ENCODE measurements at places on chromosomes 7 and 10.
A peak's percentile ranks its signal among the peaks of the same experiment; 100 is the strongest.

GRCh38 chr7:1533547-1534329, 3.2 kb downstream of the MAFK start:
- no peak for DNase-seq

GRCh38 chr10:124576526-124577420, 115.2 kb downstream of the LHPP start:
- DNase-seq: no peak

DNA sequence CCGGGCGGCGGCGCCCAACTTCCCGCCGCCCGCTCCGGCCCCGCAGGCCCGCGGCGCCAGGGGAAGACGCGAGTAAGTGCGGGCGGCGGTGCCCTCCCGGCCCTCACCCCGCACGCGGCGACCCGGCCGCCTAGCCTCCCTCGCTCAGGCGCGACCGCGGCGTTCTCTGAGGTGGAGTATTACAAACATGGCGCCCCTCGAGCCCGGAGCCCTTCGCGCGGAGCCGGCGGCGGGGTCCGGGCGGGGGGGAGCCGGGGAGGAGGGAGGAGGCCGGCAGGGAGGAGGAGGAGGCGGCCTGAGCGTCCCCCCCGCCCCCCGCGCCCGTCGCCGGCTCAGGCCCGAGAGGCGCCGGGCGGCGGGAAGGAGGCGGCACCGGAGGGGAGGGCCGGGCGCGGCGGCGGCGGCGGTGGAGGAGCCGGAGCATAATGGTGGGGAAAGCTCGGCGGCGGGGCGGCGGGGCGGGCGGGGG, at the start of gene ZMYND11:
Gene ZMYND11, plus strand, starts transcription at position 324 of the 469 bp plus-strand sequence. CDS start 44,558 bp downstream, outside the sequence.
- peak; percentile 42 for DNase-seq

- no peak for DNase-seq
Measured at GRCh38 chr10:79159141-79159651, 90.4 kb downstream of the ZMIZ1 start.

- no peak for DNase-seq
Measured at GRCh38 chr10:127447197-127447596, 101.9 kb upstream of the NPS start.

GRCh38 chr10:131065673-131066305, 245.7 kb downstream of the TCERG1L start:
- no peak for DNase-seq

GRCh38 chr10:115572740-115573455, 479.7 kb downstream of the ATRNL1 start:
- no peak for DNase-seq

DNA sequence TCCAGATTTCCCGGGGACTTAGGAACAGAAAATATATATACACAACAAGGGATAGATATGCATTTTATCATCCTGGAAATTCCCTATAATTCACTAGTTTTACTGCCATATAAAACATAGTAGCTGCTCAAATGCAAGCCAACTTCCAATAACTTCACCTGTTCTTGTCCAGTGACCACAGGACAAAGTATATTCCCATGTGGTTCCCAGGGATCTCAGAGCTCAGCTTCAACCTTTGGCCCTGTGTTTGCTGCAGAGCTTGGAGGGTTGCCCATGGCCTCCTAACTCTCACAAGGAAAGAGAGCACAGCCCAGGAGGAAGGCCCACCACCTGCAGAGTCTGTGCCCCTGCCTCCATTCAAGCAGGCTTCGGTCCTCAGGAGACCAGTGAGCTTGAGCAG, 4.5 kb upstream of the DRGX start:
- DNase-seq: no peak

GRCh38 chr10:6249698-6250097, 47.0 kb downstream of the PFKFB3 start:
- no peak for DNase-seq

- DNase-seq: no peak
Measured at GRCh38 chr10:69287181-69287580, 8.9 kb downstream of the HK1 start.

GRCh38 chr7:30266686-30267085, 17.7 kb upstream of the ZNRF2 start:
- no peak for DNase-seq

DNA sequence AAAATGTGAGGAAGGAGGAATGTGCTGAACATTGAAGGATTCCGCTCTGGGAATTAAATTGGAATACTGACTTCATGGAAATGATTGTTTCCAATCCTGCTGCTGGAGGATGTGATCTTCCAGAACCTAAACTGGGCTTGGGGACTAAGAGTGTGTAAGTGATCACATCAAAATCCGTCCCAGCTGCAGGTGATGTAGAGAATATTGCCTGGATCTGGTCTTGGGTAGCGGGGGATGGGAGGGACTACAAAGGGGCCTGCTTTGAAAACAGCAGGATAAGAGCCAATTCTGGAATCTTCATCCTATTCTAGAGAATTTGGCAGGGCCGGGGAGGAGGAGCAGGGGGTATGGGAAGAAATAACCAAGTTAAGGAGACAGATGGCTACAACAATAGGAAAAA, 552.2 kb upstream of the FZD8 start:
- DNase-seq: no peak

DNA sequence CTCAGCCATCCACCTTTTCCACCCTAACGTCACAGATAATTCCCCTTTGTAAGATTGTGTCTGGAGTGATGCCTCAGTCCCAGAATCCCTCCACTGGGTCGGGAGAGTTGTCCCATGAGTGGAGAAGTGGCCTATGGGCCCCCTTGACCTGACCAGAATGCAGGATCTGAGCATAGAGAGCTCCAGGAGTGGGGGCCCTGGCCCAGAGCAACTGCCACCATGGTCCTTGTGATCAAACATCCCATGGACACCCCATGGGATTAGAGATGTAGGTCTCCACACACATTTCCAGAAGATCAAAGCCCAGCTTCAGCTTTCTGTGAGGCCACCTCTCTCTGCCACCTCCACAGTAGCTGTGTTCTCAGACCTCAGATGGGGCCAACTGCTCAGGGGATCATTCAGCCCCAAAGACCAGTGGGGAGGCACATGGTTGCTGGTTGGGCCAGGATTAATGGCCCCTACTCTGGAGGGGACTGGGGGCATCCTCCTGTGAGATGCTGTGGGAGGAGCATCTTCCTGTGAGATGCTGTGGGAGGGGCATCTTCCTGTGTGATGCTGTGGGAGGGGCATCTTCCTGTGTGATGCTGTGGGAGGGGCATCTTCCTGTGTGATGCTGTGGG, 28.5 kb upstream of the DPYSL4 start:
- no peak for DNase-seq

DNA sequence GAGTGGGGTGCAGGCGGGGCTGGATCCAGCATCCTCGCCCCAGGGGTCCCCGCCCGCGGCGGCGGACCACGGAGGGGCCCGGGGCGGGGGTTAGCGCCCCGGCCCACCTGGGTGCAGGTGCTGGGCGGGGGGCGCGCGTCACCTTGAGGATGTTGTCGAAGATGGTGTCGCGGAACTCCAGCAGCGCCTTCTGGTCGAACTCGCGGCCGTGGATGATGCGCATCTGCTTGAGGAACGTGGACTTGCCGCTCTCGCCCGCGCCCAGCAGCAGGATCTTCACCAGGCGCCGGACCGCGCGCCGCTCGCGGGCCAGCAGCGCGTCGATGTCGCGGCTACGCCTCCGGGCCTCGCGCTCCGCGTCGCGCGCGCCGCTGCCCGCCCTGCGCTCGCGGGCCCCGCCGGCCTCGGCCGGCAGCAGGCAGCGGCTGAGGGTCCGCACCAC, 376 bp downstream of the GNA12 start:
- no peak for DNase-seq

DNA sequence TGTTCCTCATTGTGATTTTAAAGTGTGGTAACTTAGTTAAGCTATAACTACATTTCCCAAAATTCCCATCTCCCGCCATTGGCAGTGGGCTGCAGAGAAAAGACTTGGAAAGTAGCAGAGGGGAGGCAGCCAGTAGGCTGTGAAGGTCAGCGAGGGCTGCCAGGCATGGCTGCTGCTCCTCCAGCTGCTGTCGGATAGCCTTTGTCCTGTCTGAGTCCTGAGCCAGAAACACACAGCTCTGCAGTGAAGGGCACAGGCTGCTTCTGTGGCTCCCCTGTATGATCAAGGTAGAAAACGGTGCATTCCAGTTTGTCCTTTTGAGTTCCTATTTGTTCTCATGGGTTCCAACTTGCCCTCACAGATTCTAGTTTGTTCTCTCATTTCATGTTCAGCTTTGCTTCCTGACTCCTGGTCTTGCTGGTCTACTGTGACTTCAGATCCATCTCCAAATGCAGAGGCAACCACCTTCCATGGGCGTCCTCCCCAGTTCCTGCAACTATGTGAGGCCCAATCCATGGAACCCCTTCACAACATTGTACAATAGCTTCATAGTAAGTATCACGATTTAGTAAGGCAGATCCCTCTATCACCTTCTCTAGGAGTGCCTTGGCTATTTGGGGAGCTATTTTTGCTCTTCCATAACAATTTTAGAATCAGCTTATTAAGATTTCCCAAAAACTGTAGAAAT, 31.7 kb downstream of the SYPL1 start:
- no peak for DNase-seq

GRCh38 chr7:29332875-29333855, 138.6 kb downstream of the CHN2 start:
- no peak for DNase-seq

- no peak for DNase-seq
Measured at GRCh38 chr10:31694929-31695837, 233.4 kb downstream of the ARHGAP12 start.

DNA sequence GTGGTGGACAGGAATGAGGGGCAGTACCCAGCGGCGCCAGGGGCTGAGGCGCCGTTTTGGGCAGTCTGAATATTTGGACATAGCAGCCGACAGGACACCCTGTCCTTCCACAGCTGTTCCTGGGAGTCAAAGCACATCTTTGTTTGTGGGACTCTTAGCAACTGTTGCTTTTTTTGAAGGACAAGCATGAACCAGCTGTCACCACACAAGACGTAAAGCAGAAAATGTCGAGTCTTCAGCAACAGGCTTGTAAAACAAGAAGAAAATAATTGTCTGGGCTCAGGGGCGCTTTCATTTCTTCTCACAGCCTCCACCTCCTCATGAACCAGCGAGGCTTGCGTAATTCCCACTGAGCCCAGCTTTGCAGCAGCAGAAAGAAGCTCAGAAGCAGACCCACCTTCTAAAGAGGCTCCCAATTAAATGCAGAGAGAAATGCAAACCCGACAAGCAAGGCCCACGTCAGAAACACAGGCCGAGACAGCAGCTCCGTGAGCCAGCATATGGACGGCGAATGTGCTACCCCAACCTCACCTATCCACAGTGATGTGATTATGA, 68.9 kb upstream of the DNAAF5 start:
- no peak for DNase-seq

DNA sequence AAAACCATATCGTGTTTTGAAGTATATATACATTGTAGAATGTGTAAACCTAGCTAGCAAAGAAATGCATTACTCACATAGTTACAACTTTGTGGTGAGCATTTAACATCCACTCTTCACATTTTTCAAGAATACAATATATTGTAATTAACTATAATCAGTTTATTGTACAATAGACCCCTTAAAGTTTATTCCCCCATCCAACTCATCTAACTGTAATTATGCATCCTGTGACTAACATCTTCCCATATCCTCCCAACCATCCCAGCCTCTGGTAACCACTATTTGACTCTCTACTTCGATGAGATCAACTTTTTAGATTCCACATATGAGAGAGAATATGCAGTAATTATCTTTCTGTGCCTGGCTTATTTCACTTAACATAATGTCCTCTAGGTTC, 526.4 kb downstream of the KIF20B start:
- DNase-seq: no peak

GRCh38 chr7:71574153-71574860, 442.4 kb downstream of the GALNT17 start:
- no peak for DNase-seq

GRCh38 chr10:91598211-91598977, 34.5 kb downstream of the PPP1R3C start:
- no peak for DNase-seq

GRCh38 chr7:45598886-45599520, 24.8 kb downstream of the ADCY1 start:
- no peak for DNase-seq

DNA sequence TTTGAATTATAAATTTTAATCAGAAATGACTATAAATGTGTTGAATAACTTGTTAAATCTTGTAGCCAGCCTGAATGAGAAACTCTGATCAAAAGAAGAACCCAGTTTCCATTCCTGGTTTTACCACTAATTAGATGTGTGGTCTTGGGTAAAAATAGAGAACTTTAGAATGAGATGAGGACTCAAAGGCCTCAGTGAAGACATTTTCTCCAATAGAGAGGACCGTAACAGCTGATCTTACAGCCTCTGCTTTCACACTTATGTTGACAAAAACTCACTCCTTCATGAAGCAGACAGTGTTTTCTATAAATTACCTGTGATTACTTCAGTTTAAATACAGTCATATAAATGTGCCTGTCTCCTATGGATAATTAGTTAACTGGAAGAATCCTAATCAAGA, 200.1 kb upstream of the MEOX2 start:
- DNase-seq: no peak

- DNase-seq: no peak
Measured at GRCh38 chr10:132383101-132383500, 13.9 kb upstream of the PWWP2B start.

DNA sequence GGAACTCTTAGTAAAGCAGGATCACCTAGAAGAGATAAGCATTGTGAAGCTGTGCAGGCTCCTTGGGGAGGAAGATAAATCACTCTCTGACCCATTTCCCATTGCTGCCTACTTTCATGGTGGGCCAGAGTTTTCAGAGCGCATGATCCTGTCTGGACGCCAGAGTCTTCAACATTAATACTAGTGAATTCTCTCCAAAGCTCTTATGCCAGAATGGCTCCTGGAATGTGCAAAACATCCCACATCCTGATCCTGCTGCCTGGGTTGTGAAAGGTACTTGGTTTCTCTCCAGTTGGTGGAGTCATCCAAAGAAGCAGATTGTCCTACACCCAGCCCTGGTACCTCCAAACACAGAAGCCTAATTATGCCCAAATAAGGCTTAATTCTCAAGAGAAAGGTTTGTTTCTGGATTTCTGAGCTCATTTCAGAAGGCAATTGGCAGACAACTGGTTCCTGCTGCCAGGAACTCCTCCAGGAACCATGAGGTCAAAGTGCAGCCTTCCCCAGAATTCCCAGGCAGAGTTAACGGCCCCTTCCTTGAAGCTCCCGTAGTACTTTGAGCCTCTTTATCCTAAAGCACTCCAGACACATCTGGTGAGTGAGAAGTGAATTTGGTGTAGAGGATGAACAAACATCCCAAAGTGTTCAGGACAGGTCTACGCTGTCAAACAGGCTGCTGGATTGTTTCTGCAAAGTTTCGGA, 495.2 kb downstream of the PLXNA4 start:
- DNase-seq: no peak

DNA sequence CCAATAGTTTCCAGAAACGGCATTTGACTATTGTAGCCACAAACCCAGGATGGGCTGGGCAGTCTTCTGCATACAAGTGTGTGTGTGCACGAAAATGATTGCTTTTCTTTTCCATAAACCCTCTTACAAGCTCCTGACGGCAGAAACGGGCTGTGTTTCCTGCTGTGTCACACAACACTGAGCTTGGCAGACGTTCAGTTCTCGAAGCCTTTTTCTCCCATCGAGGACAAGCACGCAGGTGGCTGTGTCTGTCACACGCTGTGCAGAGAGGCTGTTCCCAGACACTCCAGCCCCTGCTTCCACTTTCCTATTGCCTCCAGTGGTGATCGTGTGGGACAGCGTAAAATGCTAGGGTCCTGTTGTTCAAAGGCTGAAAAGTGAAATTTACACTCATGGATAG, 32.1 kb downstream of the RBAK start:
- no peak for DNase-seq

GRCh38 chr7:16136896-16137295, 284.4 kb downstream of the CRPPA start:
- no peak for DNase-seq
